ENCODE measurements at places on chromosomes 13 and 19.
A peak's percentile ranks its signal among the peaks of the same experiment; 100 is the strongest.

DNA sequence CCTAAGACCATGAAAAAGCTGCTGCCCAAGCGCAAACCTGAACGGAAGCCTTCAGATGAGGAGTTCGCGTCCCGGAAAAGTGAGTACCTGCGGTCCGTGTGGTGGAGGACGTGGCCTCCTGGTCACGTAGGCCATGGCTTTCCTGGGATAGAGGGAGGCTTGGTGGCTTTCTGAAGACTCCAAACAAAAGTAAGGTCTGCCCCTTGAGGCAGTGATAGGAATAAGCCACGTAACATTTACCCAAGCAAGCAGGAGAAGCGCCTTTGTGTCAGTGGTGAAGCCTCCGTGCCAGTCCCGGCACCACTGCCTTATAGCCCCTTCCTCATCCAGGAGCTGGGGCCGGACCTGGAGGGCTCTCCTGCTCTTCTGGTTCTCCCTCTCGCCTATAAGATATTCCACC lies 34.3 kb upstream of the TEX29 start:
- no peak for DNase-seq

GRCh38 chr13:33158816-33159215 lies 126.7 kb downstream of the STARD13 start:
- DNase-seq: no peak

DNA sequence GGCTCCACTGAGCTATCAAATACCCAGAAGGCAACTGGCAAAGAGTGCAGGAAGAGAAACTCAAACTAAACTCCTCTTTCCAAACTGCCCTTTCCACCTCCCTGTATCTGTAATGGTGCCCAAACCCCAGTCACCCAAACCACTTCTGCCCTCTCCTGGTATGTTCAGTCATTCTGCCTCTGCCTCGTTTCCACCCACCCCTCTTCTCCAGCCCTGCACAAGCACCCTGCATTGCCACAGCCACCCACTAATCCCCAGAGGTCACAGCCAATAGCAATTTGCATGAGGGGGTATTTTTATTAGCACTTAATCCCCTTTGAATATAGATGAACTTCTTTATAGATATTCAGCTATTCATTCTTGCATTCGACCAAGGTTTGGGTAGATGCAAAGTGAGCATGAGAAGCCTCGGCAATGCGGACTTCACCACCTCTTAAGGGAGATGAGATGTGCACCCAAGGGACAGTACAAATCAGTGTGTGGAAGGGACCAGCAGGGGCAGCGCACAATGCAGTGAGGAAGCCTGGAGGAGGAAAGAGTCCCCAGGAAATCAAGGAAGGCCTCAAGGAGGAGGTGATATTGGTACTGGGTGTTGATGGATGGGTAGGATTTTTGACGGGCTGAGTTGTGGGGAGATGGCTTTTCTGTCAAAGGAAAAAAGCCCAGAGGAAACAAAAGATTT lies 12.4 kb downstream of the TMEM272 start:
- peak; percentile 24 for DNase-seq

- no peak for DNase-seq
Observed at GRCh38 chr13:76798037-76798436, 88.2 kb downstream of the KCTD12 start.

GRCh38 chr19:13629687-13630357 lies 123.5 kb upstream of the CACNA1A start:
- DNase-seq: no peak

DNA sequence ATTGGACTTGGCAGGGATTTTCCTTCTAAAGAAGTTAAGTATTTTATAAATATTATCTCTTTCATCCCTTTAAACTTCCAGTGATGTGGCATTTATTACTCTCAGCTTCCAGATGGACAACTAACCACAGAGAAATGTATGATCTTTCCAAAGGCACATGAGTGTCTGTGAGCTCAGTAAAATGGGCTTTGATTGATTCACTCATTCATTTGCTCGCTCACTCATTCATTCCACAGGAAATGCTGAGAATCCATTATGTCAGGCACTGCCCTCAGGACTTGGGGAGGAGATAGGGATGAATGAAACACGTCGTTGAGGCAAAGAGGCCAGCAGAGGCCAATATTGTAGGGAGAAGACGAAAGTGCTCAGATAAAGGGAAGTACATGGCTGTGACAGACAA lies 359.3 kb downstream of the EFNB2 start:
- DNase-seq: no peak

DNA sequence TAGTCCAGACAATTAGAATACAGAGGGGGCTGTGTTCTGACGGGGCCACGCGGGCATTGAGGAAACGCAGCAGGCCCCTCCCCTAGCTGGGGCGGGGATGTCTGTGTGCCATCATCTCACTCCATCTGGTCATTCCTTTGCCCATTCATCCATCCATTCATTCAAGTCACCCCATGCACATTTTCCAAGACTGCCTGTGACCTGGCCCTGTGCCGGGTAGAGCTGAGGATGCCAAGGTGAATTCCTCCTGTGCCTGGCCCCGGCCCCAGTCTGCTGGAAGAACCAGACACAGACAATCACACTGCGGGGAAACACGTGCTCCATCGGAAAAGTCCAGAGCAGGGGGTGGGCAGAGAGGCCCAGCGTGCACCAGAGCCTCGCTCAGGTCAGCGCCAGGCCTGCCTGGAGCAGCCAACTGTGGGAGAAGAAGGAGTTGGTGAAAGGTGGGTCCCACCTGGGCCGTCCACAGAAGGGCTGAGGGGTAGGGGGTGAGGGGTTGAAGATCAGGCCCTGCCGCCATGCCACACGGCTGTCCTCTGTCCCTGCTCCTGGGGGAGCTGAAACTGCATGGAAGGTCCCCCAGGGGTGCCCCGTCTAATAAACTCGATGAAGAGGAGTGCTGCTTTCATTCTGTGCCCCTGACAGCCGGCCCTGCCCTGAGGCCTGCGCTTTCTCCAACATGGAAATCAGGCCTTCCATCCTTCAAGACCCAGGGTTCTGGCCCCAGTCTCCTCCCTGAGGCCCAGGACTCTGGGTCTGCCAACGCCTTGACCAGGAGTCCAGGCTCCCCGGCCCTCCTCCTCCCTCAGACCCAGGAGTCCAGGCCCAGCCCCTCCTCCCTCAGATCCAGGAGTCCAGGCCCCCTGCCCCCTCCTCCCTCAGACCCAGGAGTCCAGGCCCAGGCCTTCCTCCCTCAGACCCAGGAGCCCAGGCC lies 1.6 kb upstream of the CACNG6 start:
- no peak for DNase-seq

DNA sequence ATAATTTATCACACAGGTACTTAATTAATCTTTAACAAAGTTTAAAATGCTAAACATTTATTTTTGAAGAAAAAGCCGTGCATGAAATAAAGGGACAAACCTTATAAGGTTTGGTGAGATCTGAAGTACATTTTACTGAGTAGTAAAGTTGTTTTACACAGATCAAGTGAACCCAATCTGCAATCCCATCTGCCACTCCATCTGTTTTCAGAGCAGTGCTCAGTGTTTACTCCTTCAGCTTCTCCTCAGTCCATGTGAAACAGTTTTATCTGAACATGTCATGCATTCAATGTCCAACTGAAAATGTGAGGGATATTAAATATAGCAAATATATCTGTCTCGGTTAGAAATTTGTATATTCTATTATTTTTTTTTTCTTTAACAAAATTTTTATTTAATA lies 166.8 kb downstream of the MAB21L1 start:
- DNase-seq: no peak

- DNase-seq: no peak
Observed at GRCh38 chr19:11261971-11262839, at the start of gene DOCK6. Gene DOCK6, minus strand, starts transcription at chr19:11262524. Its CDS starts 84 bp downstream, at chr19:11262440.

- no peak for DNase-seq
Observed at GRCh38 chr19:5691822-5692722, 2.0 kb downstream of the RPL36 start.

DNA sequence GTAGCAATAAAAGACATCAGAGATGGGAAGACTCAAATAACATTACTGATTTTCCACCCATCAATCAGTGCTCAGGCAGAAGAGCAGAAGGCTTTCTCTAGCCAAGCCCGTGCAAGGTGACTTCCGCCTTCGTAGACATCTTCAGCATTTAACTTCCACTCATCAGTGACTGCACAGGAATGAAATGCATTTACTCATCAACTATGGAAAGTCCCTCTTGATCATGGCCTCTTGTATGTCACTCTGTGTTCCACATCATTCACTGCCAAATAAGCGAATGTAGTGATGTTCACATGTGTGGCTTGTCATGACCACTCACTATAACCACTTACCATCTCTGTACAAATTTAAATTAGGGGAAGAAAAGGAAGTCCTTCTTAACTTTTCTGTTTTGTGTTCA lies 49.4 kb downstream of the SACS start:
- DNase-seq: no peak

- DNase-seq: no peak
Observed at GRCh38 chr13:50290186-50290585, 274.9 kb downstream of the KCNRG start.

- DNase-seq: no peak
Observed at GRCh38 chr13:33058776-33059327, 42.6 kb downstream of the KL start.

- DNase-seq: no peak
Observed at GRCh38 chr13:39810091-39810877, 154.8 kb downstream of the COG6 start.

GRCh38 chr19:29483641-29483920 lies 42.2 kb upstream of the VSTM2B start:
- no peak for DNase-seq

DNA sequence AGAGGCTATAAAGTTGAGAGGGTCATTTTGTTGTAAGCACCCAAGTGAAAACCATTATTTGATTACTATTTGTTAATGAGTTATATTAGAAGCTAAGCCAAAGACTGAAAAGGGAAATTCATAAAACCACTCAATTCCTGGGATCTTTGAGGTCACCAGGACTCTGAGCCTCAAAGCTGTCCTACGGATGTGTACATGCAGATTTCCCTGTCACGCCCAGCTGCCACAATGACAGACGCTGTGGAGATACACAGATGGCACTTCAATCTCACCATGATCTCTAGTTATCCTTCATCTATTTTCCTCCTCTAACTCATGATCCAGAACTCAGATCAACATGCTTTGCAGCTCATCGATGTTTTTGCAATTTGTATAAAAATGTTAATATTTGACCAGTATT lies 403.5 kb upstream of the MIR17HG start:
- no peak for DNase-seq

GRCh38 chr19:10625762-10626138 lies 397 bp downstream of the SLC44A2 start:
- DNase-seq: no peak

GRCh38 chr13:21749410-21749809 lies 78.5 kb downstream of the FGF9 start:
- DNase-seq: no peak

- no peak for DNase-seq
Observed at GRCh38 chr19:17101686-17102628, 26.4 kb downstream of the MYO9B start.

- DNase-seq: no peak
Observed at GRCh38 chr13:34939771-34940170, 2.3 kb upstream of the NBEA start.

DNA sequence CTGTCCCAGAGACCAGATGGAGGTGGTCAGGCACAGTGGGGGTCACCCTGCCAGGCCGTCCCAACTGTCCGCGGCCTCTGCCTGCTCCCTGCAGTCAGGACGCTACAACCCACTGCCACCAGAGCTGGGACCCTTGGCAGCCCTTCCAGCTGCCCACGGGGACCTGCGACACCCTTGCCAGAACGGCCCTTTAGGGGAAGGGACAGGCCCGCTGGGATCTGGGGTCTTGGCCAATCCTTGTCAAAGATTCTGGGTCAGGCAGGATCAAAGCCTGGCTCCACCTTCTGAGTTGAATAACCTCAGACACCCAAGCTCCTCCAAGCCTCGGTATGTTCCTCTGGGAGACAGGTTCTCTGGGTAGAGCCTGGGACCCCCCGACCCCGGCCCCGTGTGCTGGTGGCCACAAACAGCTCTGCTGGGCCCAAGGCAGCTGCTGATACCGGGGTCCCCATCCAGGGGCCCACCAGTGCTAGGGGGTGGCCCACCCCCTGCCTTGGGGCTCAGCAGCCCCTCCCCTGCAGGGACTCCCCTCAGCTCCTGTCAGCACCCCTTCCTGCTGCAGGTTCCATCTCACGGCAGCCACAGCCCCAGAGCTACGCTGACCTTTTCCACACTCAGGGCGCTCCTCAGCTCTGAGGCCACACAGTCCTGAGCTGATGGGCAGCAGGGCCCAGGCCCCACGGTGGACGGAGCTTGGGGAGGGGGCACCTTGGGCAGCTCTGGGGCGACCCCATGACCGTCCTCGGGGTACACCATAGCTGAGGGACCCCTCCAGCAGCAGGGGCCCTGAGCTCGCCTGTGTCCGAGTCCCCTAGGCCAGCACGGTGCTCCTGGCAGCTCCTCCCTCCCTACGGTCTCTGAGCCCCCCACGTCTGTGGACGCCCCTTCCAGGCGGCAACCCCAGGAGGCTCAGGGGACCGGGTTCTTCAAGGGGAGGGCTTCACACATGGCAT lies 18.4 kb downstream of the SBNO2 start:
- no peak for DNase-seq

DNA sequence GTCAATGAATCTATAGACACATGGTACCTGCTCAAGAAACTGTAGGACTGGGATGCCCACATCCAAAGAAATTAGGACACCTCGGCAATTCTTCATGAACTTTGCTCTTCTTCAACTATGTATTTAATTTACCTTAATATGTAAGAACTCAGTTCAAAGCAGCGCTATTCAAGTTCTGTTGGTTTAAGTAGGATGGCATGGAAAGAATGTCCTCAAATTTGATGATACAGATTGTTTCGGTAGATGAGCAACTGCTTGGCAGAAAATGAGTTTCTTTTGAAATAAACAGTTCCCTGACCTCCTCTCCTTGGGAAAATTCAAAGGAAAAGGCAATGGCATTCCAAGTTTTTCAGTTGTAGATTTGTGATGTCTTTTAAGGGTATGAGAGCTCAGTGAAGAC lies 36.7 kb downstream of the FGF9 start:
- DNase-seq: no peak

DNA sequence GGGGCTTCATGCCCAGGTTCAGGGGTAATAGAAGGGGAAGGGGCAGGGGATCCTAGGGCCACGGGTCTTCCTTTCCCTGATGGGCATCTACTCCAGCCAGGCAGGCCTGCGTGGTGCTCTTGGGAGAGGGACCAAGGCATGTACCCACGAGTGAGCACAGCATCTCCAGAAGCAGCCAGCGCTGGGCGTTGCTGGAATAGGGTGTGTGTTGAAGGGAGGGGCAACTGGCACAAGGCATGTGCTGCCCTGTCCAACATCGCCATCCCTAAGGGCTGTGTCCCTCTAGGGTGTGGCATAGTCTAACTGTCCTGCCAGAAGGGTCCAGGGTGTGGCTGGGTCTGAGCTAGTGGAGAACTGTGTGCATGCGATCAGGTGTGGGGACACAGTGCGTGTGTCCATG lies 2.9 kb downstream of the NOTCH3 start:
- DNase-seq: no peak

- no peak for DNase-seq
Observed at GRCh38 chr19:19305066-19305465, 15.2 kb downstream of the SUGP1 start.

DNA sequence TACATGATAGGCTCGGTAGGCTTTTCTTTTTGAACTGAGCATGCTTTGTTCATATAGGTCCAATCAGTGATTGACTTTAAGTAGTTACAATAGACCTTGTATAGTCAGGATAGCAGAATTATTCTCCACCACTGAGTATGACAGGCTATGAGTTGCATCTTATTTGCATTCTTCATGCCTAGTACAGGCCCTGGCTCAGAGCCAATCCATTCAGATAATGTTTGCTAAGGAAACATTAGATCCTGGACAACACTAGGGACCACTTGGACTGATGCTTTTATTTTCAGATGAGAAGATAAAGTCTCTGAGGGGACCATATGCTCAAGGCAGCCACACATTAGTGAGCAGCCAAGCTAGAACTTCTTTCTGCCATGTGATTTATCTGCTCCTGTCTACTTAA lies 133.9 kb downstream of the KL start:
- no peak for DNase-seq

- DNase-seq: no peak
Observed at GRCh38 chr13:97002581-97002980, 8.3 kb upstream of the OXGR1 start.

All from stimulated activated CD8-positive, alpha-beta memory T cell treated with anti-CD3 and anti-CD28 coated beads, Interleukin-7, amount 100 ng/mL, for 1 hour (primary cell).